ENCODE measurements at places on chromosomes 1 and 21. TPM values are rescaled to one million over a fixed set of nuclear protein-coding genes. Genes with fewer than 3 reads are reported as not detected.
A peak's percentile ranks its signal among the peaks of the same experiment; 100 is the strongest.

DNA sequence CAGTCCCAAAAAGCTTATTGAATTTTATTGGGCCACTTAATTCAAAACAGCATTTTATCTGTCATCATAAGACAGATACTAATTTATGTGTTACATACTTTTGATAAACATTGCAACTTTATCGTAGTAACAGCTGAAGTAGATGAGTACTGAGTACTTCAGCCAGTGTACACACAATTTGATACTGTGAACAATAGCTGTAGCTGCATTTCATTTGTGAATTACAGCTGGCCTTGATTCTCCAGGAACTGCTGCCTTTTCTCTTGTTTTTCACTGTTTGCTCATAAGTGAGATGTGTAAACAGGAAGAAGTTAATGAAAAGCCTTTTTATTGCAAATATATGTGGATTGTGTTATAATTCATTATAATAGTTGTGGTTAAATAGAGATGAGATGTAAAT, 10.2 kb downstream of the UAP1 start:
- DNase-seq, result peak; percentile 27

DNA sequence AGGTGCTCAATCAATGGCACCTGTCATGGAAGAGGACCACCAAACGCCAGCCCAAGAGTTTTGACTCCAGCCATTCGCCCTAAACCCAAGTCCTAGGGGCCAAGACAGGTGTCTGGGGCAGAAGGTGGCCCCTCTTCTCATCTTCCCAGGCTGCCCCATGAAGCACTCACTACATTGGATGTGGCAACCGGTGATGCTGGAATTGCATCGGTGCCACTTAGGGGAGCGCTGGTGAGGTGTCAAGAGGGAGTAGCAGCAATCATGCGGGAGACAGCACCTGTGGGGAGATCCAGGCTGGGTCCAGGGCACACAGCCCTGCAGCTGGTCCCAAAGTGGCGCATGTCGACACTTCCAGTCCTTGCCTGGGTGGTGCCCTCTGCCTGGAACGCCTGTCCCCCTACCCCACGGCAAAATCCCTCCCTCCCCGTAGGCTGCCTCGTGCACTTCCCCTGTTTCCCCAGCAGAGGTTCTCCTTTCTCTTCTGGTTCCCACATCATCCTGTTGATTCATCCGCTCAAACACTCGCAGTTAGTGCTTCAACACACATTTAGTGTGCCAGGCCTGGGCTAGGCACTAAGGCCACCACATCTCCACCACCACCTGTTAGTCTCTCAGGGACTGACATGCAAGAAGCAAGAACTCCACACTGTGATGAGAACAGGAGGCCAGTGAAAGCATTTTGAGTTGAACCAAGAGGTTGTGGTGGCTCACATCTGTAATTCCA, 18.5 kb downstream of the PLA2G2D start:
- peak; percentile 43 for DNase-seq

DSCAM gene
- not detected for polyA plus RNA-seq

DNA sequence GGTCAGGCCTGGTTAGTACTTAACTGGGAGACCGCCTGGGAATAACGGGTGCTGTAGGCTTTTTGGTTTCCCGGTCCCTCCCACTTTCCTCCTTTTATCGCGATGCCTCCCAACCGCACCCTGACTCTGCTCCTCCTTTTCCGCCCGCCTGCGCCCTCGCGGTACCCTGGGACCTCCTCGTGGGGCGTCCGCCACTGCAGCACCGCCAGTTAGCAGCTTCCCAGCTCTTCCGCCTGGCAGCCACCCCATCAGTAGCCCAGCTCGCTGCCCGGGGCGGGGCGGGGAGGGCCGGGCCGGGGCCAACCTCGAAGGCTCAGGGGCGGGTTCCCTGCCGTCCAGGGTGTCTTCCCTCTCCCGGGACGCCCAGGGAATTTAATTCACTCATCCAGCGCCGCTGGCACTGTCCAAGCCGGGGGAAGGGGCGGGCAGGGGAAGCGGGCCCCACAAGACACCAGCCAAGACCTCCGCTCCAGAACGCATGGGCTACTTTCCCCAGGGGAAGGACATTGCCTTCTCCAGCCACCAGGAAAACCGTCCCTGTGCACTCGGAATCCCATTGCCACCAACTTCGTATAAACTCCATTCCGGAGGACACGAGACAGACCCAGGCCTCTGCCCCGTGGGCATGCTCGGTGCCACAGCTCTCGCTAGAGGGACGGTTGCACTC, 2.0 kb upstream of the ZNF678 start:
- DNase-seq, result no peak

DNA sequence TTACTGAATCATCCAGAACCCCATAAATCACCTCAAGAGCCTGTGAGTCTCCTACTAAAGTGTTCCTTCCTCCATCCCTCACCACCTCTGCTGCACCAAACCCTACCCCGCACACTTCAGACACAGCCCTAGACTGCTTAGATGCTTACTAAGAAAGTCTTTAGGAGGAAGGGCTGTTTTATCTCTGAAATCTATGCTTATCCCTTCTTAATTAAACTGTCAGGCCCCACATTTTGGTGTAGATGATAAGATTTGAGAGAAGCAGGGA, 216.8 kb upstream of the SGIP1 start:
- DNase-seq, result no peak

GRCh38 chr1:231986631-231987336, 360.2 kb downstream of the DISC1 start:
- no peak for DNase-seq

DNA sequence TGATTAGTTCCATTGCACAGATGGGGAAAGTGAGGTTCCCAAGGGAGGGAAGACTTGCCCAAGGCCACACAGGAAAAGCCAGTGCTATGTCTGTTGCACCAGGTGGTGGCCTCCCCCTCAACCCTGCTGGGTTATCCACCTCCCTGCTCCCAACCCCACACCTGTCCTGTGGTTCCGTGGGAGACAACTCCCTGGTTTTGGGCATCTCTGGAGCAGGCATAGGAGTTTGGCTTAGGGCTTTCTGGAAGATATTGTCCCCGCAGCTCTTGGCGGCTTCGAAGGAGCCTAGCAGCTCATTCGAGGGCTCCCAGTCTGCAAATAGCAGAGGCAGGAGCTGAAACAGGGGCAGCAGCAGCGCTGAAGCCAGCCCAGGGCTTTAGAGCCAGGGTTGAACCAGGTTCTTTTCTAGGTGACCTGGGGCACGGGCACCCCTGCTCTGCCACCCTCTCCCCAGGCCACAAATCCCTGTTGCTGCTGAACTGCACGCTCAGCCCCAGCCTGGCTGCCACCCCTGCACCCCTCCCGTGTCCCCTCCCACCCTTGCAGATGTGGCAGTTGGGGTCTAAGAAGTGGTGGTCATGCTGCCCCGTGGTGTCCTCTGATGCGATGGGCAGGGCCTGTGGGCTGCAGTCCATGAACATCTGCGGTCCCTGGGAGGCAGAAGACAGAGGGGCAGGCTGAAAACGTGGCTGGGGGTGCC, 22.1 kb downstream of the SPOCD1 start:
- DNase-seq, result no peak

DNA sequence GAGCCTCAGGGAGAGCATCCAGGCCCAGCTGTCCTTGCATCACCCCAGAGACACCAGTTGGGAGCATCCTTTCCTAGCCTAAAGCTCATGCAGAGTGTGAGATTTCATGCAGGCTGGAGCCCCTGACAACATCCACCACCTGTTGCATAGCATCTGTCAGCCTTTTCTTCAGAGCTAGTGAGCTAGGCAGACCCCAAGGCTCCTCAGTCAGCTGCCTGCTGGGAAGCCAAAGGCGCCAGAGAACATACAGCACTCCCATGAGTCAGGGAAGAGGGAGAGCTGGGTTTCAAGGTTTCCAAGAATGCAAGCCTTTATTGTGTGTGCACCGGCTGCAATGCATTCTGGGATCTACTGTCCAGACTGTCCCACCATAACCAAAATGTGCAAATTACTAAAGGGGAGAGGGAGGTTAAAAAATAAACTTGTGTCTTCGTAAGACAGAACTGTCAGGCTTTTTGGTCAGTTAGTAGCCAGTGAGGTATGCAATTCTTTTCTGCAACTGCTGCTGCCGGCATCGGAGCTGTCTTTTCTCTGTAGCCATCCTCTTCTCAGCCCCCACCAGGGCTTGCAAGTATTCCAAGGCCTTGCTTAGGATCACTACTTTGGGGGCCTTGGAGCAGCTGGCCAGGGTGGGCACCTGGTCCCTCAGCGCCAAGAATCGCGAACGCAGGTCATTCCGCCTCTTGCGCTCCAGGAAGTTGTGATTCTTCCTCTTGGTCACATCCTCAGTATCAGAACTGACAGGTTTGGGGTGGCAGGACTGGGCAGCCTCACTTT, 4.6 kb downstream of the MYCL start:
- no peak for DNase-seq

- no peak for DNase-seq
These were observed 35.8 kb downstream of the TRIM62 start for GRCh38 chr1:33146003-33146402.

- no peak for DNase-seq
These were observed 11.0 kb upstream of the KIAA0040 start for GRCh38 chr1:175203570-175204068.

DNA sequence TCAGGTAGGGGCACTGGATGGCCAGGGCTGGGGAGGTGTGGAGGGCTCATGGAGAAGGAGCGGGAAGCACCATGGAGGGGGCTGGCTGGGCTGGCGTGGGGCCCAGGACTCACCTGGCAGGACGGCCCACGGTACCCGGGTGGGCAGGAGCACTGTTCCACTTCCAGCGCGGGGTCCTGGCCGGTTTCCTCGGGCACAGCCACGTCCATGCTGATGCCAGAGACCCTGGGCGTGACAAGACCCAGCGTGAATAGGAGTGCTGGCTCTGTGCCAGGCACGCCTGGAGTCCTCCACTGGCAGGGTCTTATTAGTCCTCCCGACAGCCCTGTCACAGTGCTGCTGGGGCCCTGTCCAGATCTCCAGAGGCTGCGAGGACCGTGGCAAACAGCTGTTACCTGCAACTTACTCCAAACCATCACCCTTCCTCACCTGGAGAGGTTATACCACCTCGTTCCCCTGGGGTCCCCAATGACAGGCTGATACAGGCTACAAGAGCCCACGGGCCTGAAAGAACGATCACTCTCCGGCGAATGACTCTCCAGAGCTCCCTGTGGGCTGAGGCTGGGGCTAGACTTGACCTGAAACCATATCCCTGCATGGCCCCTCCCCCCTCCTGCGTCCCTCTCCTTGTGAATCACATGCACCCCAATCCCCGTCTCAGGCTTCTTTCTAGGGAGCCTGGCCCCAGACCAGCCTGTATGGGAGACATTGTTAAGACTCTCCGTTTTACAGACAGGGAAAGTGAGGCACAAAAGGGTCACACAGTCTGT, 62.1 kb downstream of the HSPG2 start:
- no peak for DNase-seq

- DNase-seq, result no peak
These were observed 20.9 kb downstream of the PDXK start for GRCh38 chr21:43739621-43740435.

RABGAP1L gene
- 7.2 TPM for polyA plus RNA-seq

- no peak for DNase-seq
These were observed 42.7 kb downstream of the ST7L start for GRCh38 chr1:112576240-112576639.

- no peak for DNase-seq
These were observed 82.2 kb downstream of the FBXO2 start for GRCh38 chr1:11571906-11572616.

NUP210L gene
- 0.01 TPM for polyA plus RNA-seq

DNA sequence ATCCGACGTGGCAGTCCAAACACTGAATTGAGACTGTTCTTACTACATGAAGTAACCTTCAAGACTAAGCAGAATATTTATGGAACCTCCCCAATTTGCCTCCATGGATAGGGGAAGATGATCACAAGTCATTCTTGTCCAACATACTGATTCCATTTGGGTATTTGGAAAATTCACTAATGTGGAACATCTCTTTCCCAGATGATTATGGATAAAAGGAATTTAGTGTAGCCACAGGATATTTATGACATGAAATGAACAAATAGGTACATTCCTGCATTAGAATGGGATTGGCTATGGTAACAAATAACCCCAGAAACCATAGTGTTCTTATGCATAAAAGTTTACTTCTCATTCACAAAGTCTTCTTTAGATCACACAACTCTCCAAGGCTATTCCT, 40.2 kb upstream of the SGIP1 start:
- DNase-seq, result no peak
